ENCODE measurements at places on chromosomes 5 and 9. TPM values are rescaled to one million over a fixed set of nuclear protein-coding genes. Genes with fewer than 3 reads are reported as not detected.
A peak's percentile ranks its signal among the peaks of the same experiment; 100 is the strongest.

AHRR gene
- total RNA-seq = 1.9 TPM

PTGER4 gene
- 28.1 TPM for total RNA-seq

DNA sequence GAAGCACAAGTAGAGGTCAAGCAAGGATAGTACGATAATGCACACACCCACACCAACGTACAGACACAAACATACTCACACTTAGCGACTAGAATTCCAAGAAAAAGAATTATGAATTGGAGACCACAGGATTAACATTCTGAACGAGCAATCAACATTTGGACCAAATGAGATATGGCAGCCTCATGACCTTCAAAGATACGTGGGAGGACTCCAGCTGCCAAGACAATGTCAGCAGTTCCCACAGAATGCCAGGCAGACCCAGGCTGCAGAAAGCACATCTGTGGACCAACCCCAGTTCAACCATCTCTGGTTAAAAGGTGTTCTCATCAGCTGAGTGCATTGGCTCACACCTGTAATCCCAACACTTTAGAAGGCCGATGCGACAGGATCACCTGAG is 187.6 kb upstream of the GRAMD2B start:
- no peak overlapping the region for H3K4me3 ChIP-seq
- no peaks in the 10 kb centered on the region for H3K4me1 ChIP-seq
- H3K36me3 ChIP-seq = no peaks in the 10 kb centered on the region
- no peak for DNase-seq
- H3K27me3 ChIP-seq = no peaks in the 10 kb centered on the region
- H3K27ac ChIP-seq = no peak overlapping the region

PCDHGB3 gene
- total RNA-seq = 0.57 TPM

TAF11L10 gene
- total RNA-seq = not detected

DNA sequence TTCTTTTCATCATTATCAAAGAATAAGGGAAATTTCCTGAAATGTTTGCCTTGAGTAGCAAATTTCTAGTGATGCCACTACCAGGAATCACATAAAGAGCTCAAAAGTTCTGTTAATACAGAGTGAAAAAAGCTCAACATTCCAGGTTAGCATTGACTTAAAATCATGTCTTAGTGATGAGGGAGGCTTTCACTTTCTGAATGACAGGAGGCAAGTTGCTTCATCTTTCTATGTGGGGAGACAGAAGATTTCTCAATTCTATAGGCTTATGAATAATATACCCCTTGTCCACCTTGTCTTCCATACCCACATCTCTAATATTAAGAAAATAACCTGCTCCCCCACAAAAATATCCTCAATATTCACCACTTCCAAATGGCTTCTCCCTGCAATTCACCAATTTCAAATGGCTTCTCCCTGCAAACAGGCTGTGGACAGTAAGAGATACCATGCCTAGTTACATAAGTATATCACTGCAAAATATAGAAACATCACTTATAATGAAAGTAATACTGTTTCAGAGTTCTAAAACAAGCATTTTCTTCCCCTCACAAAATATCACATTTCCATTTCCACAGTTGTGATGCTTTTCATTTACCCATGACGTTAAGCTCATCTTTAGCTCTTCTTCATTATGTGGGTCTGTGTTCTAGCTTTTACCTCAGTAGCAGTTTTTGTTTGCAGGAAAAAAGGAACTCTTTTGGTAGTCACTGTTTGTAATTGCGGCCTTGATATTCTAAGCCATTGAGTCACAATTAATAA is 2.2 kb upstream of the JAK2 start:
- H3K27me3 ChIP-seq = no peaks in the 10 kb centered on the region
- H3K36me3 ChIP-seq = no peaks in the 10 kb centered on the region
- no peak overlapping the region for H3K4me3 ChIP-seq
- DNase-seq = no peak
- H3K4me1 ChIP-seq = no peaks in the 10 kb centered on the region

GRCh38 chr5:147752033-147752432 is 30.5 kb downstream of the JAKMIP2 start:
- no peaks in the 10 kb centered on the region for H3K27me3 ChIP-seq
- no peak for DNase-seq
- no peak overlapping the region for H3K4me3 ChIP-seq
- H3K4me1 ChIP-seq = no peaks in the 10 kb centered on the region

- H3K27ac ChIP-seq = no peak overlapping the region
- H3K27me3 ChIP-seq = no peaks in the 10 kb centered on the region
- H3K4me1 ChIP-seq = no peaks in the 10 kb centered on the region
- H3K36me3 ChIP-seq = no peaks in the 10 kb centered on the region
- DNase-seq = no peak
- H3K4me3 ChIP-seq = no peak overlapping the region
Measured at GRCh38 chr5:125372694-125373631, 626.5 kb upstream of the ZNF608 start.

DNA sequence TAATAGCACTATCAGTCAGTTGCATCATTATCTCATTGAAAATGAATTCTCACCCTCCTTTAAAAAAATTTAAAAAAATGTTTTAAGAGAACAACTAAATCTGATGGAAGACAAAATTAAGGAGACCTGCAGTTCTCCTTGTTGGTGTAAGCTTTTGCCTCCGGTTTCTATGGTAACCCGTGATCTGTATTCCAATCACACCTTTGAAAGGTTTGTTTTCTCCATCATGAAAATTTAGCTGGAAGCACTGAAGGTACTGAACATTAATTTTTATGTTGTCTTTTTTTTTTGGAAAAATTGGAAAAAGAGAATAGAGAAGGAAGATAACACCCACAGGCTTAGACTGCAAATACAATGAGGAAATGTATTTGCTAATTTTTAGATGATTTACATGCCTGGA is 2.5 kb upstream of the BASP1 start:
- H3K27ac ChIP-seq = no peak overlapping the region
- DNase-seq = no peak
- H3K27me3 ChIP-seq = no peaks in the 10 kb centered on the region
- no peaks in the 10 kb centered on the region for H3K4me1 ChIP-seq

SUSD3 gene
- total RNA-seq = 2.2 TPM

AGGF1 gene
- total RNA-seq = 24.6 TPM

CYLC2 gene
- not detected for total RNA-seq

DNA sequence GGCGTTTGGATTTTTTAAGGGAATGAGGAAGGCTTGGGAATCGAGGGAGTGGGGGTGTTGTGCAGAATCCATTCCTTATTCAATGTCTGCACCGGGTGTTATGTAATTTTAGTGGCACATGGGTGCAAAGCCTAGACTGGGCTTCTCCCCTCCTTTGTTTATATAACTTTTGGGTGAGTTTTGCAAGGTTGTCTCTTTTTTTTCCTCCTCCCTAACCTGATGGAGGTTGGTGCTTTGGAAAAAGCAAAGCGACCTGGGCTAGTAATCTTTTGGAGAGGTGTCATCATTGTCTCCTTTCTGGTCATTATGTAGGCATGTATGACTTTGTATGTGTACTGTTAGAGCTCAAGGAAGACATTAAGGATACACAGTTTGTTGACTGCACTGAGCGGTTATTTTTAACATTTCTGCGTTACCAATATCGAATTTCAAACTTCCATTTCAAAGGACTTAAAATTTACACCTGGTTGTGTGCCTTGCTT is 3.1 kb downstream of the SMARCA2 start:
- H3K4me1 ChIP-seq = peaks cover 6% of the 10 kb centered on the region
- no peak for DNase-seq
- peak overlapping the region; percentile 76 for H3K4me3 ChIP-seq

CNOT8 gene
- 64.0 TPM for total RNA-seq

DNA sequence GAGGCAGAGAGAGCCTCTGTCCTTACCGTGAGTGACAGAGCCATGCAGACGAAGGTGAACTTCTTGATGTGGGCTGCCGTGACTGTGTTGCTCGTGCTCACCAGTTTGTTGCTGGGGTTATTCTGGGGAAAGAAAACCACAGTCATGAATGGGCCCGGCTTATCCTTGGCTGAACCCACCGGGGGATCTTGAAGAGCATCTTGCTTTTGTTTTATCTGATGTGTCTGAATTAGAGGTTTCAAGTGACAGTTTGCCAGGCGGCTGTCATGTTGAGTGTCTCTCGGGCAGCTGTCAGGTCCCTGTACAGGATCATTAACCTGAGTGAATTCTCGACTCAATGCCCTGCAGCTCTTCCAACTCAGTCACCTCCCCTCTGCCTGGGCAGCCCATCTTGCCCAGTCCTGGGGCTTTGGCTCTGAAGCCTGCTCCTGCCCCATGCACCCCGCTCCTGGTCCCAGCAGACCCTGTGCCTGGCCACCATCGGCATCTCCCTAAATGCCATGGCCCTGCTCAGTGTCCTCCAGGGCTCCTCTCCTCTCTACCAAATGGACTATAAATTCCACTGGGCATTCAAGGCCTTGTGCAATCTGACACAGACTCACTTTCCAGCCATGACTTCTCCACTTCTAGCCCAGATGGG is 77.4 kb downstream of the OTULIN start:
- no peaks in the 10 kb centered on the region for H3K36me3 ChIP-seq
- H3K4me3 ChIP-seq = no peak overlapping the region
- H3K4me1 ChIP-seq = no peaks in the 10 kb centered on the region
- H3K27me3 ChIP-seq = no peaks in the 10 kb centered on the region

DNA sequence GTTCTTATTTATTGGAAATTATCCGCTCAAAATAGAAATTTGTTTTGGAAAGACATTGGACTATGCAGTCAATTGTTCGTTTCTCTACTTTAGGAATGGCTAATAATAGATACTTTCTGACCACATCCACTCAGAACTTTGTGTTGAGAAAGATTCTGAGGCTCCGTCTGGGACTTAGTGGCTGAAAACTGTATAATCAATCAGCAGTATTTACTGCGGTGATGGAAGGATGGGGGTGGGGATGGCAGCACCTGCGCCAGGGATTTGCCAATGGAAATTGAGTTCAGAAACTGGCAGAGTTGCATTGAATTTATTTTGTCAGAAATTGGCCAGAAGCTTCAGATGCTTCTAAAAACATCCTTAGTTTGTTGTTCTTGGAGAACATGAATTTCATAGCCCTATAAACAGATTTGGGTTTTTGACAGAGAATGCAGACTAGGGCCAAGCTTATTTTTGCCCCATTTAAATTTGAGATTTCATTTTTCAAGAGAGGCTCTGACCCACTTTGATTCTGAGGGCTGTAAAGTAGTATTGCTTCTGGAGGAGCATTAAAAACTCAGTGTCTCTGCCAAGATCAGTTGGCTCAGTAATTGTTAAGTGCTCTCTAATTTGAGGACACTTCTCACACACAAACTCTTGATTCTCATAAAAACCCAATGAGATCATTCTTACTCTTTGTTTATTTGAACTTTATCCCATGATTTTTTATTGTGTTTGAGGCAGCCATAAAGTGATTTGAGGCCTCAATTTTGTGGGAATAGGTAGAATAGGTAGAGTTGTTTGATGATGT is 215.1 kb downstream of the CD180 start:
- DNase-seq = no peak
- no peaks in the 10 kb centered on the region for H3K27me3 ChIP-seq
- H3K36me3 ChIP-seq = no peaks in the 10 kb centered on the region
- no peak overlapping the region for H3K4me3 ChIP-seq
- no peaks in the 10 kb centered on the region for H3K4me1 ChIP-seq
